Upper lobe of right lung (tissue), 1 donor: ENCODE measurements at places on chromosomes 11 and 22. TPM values are rescaled to one million over a fixed set of nuclear protein-coding genes. Genes with fewer than 3 reads are reported as not detected.

DNA sequence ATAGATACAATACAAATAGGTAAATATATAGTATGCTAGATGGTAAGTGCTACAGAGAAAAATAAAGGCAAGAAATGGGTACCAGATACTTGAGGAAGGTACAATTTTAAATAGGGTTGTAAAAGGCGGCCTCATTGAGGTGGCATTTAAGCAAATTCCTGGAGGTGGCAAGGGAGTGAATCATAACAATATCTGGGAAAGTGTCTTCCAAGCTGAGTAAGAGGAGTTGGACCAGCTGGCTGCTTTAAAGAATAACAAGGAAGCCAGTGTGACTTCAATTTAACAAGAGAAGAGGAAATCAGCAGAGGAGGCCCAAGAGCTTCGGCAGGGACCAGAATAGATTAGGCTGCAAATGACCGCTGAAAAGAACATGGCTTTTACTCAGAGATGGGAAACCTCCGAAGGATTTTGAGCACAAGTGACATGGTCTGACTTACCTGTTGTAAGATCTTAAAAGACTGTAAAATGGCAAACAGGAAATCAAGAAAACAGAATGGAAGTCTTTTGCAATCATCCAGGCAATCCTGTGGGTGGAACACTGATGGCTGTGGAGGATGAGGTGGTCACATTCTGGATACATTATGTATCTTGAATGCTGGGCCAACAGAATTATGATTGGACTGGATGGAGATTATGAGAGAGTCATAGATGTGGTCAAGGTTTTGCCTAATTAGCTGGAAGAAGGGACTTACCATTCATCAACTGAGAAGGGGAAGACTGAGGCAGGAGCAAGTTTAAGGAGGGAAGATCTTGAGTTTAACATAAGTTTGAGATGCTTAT is 77.2 kb downstream of the RDX start:
- DNase-seq, result no peak

DNA sequence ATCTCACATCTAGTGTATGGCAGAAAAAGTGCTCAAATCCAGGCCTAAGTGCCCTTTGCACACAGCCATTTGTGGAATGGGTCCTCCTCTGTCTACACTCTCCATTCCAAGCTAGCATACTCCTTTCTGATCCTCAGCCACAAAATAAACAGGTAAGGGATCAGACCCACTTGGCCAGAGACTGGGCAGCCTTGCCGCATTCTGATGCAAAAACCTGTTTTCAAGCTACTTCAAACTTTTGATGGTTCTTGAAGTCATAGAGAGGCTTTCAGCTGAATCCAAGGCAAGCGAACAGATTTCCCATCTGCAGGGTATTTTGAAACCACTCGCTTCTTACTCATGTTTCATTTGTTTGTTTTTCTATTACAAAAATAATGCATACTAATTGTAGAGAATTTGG is 136.6 kb upstream of the NAV2 start:
- DNase-seq, result peak; percentile 72

GRCh38 chr11:128285321-128285720 is 302.0 kb downstream of the ETS1 start:
- no peak for DNase-seq

- no peak for DNase-seq
Observed at GRCh38 chr22:26273011-26273675, 103.9 kb downstream of the SEZ6L start.

DNA sequence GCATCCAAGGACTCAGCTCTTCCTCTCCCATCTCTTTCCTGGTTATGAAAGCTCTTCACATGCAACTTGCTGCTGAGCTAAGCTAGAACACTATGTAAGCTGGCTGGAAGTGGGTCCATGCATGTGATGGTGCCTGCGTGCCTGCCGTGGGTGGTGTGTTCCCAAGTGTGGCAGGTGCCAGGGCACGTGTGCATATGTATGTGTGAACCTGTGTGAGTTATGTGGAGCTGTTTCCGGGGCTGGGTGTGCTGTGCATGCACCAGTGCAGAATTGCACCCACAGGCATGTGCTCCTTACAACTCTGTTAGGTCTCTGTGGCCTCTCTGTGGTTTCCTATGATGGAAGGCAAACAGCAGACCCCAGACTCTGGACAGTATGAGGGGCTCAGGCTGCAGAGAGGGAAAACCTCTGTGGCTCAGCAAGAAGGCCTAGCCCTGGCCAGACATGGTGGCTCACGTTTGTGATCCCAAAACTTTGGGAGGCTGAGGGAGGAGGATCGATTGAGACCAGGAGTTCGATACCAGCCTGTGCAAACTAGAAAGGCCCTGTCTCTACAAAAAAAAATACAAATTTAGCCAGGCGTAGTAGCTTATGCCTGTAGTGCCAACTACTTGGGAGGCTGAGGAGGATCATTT is 4.1 kb upstream of the P2RY6 start:
- no peak for DNase-seq

DNA sequence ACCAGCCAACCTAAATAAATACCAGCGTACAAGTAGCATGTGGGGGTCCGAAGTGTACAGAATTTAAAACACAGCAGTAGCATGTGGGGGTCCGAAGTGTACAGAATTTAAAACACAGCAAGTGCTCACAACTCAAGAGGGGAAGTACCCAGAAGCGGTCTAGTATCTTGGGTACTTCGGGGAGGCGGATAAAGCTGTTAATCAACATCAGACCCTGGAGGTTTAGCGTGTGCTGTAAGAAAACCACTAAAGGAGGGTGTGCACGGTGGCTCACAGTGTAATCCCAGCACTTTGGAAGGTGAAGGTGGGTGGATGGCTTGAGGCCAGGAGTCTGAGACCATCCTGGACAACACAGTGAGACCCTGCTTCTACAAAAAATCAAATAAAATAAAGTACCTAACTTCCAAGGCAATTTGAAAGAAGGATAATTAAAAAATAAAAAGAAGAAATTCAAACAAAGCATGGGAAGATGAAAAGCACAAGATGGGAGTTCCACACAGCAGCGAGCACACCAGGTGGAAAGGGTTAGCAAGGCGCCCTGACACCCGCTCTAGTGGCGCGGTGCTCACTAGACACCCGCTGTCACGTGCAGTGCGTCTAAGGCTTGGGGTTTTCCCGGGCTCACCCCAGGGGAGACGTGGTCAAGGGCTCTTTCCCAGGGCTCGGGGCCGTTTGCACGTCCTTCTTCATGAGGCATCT is 35.0 kb upstream of the MOB2 start:
- DNase-seq, result no peak

- DNase-seq, result no peak
Observed at GRCh38 chr11:74819400-74819799, 70.8 kb downstream of the RNF169 start.

GRCh38 chr11:66014804-66015453 is 3.1 kb downstream of the CST6 start:
- no peak for DNase-seq

DNA sequence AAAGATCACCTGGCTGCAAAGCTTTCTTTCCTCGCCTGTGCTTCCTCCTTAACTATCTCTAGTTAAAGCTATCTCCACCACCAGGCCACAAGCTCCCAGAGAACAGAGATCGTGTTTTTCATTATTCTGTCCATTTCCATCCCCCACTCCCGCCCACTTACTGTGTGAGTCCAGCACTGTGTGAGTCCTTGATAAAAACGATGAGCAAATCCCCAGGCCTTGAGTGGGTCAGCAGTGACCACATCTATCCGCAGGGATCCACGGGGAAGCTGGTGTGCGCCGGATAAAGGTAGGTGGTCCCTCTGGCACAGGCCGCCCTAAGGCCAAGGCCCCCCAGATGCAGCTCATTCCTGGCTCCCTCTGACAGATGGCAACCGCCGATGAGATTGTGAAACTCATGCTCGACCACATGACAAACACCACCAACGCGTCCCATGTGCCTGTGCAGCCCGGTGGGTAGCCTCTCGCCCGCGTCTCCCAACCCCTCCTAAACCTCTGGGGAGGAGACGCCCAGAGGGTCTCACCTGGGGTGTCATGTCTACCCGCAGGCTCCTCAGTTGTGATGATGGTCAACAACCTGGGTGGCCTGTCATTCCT is 9.3 kb downstream of the TKFC start:
- no peak for DNase-seq

GRCh38 chr11:72780296-72781062 is 13.4 kb downstream of the STARD10 start:
- DNase-seq, result no peak

GRCh38 chr22:36027579-36027934 is 1.1 kb downstream of the RBFOX2 start:
- no peak for DNase-seq

GRCh38 chr11:7597620-7598019 is 75.7 kb downstream of the CYB5R2 start:
- peak; percentile 77 for DNase-seq

- DNase-seq, result no peak
Observed at GRCh38 chr11:117819096-117820040, 5.2 kb downstream of the FXYD2 start.

GRCh38 chr22:35842954-35843353 is 125.3 kb downstream of the APOL5 start:
- no peak for DNase-seq

DNA sequence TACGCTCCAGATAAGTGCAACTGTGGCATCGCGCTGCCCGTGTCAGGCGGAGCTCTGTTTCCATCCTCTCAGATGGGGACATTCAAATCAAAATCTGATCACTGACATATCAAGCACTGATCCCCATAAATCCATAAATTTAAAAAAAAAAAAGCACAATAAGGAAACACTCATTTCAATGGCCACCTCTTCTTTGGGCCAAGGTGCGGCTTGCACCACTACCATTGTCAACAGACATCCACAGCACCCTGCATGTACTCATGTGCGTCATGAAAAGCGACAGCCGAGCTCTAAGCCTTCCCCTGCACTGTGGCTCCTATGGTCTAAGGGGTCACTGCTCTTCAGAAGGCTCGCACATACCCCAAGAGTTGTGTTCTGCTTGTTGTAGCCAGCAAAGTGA is 26.7 kb upstream of the SERPIND1 start:
- no peak for DNase-seq

DNA sequence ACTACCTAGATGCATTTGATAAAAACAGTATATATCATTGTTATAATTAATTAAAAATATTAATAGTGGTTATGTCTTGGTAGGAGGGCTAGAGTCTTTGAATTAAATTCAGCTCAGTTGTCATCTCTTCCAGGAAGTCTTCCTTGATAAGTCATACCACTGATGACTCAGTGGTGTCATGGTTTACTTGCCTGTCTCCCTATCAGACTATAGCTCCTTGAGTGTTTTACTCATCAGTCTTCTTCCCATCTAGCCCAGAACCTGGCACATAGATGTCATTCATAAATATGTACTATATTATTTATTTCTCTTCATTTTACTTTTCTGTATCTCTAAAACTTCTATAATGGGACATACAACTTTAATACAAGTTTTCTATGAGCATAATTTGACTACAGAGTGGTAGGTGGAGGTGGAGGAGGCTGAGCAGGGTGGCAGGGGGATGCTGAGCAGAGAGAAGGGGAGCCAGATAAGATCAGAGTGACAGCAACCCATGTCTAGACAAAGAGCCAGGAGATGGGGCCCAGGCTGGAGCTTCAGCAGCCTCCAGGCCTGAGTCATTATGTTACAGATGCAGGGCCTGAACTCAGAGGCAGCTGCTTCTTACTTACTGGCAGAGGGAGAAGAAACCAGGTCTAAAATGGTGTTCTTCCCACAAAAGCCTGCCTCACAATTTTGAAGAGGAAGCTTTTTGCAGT is 82.3 kb upstream of the PHOX2A start:
- DNase-seq, result no peak

- peak; percentile 46 for DNase-seq
Observed at GRCh38 chr11:1162138-1162475, 4.4 kb downstream of the MUC5AC start.

- DNase-seq, result no peak
Observed at GRCh38 chr22:45547731-45548130, 45.0 kb downstream of the FBLN1 start.

DNA sequence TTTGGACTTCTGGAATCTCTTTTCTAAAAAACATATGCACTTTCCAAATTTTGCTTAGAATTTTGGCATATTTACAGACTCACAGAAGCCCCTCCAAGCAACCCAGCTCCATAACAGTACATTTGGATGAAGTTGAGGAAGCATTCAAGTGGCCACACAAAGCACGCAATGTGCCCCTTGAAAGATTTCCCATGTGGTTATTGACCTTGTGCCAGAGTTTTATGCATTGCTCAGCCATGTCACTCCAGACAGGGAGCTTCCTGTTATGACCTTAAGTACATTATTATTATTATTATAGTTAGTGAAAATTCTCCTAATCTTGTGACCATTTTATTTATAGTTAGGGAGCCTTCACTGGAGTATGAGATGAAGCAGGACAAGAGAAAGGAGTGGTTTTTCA is 35.0 kb upstream of the BDNF start:
- no peak for DNase-seq

GRCh38 chr11:134126217-134126822 is 57.4 kb downstream of the JAM3 start:
- DNase-seq, result no peak

DNA sequence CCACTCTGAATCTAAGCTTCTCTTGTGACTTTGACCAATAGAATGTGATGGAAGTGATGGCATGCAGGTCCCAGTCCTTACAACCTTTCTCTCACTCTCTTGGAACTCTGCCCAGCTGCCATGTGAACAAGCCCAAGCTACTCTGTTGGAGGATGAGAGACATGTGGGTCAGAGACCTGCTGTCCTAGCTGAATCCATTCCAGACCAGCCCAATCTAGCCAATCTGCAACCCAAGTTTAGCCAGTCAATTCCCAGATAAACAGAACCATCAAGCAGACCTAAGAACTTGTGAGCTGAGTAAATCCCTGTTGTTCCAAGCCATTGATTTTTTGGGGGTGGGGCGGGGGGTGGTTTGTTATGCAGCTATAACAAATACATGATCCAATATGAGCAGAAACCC is 69.2 kb upstream of the GRK3 start:
- DNase-seq, result no peak

DNA sequence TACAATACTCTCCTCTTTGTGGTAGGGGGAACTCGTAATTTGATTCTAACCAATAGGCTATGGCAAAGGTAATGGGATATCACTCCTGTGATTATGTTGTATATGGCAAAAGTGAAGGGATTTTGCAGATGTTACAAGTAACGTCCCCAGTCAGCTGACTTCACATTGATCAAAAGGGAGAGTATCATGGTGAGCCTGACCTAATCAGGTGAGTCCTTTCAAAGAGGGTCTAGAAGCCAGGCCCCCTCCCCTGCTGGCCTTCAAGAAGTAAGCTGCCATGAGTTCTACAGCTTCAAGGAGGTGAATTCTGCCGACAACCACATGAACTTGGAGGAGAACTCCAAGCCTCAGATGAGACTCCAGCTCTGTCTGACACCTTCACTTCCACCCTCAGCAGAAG is 20.0 kb downstream of the TBRG1 start:
- DNase-seq, result no peak

- DNase-seq, result no peak
Observed at GRCh38 chr22:27613099-27614005, 188.2 kb downstream of the MN1 start.

- DNase-seq, result no peak
Observed at GRCh38 chr11:6646576-6646917, 9.1 kb downstream of the DCHS1 start.

MMP13 gene
- total RNA-seq, result not detected

IFITM1 gene
- 128 TPM for total RNA-seq

TRIM49 gene
- not detected for total RNA-seq

MN1 gene
- 4.0 TPM for total RNA-seq

SLC17A6 gene
- not detected for total RNA-seq

APOBEC3G gene
- 16.1 TPM for total RNA-seq

ASPHD2 gene
- 1.2 TPM for total RNA-seq

LRRC4C gene
- total RNA-seq, result 2.2 TPM

CDHR5 gene
- total RNA-seq, result not detected

ACTN3 gene
- total RNA-seq, result not detected

SHANK2 gene
- 62.5 TPM for total RNA-seq

GRM5 gene
- 0.06 TPM for total RNA-seq

C11orf71 gene
- 8.1 TPM for total RNA-seq
